HS-27A (cell line): ENCODE measurements at places on chromosomes 4 and X.
A peak's percentile ranks its signal among the peaks of the same experiment; 100 is the strongest.

GRCh38 chr4:102139932-102140331 lies 205.3 kb downstream of the SLC39A8 start:
- DNase-seq: no peak

GRCh38 chr4:52600275-52600674 lies 58.8 kb downstream of the USP46 start:
- DNase-seq: no peak

GRCh38 chr4:184961660-184962059 lies 56.6 kb upstream of the HELT start:
- no peak for DNase-seq

DNA sequence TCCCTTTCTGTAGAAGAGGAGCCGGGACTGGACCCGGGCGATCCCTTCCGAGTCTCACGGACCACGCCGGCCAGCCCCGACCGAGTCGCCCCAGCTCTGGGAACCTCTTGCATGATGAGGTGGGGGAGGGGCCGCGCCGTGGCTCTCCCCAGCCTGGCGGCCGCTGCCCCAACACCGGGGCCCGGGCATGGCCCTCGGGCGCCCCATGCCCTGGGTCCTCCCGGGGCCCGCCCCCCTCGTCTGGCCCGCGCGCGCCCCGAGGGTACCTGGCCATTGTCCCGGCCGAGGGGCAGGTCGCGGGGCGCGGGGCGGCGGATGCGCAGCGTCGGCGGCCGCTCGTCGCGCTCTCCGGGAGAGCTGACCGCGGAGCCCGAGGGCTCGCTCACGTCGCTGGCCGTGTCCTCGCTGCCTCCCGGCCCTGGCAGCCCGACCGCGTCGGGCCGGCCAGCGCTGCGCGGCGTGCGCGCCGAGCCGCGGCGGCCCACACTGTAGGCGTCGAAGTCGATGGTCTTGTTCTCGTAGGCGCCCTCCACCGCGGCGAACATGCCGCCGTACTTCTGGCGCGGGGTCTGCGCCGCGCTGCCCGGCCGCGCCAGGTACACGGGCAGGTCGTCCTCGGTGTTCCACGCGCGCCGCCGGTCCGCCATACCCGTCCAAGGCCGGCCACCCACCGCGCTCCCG lies 423 bp downstream of the CRMP1 start:
- no peak for DNase-seq

- DNase-seq: no peak
These were observed 86.5 kb upstream of the AMELX start for GRCh38 chrX:11206716-11207115.

GRCh38 chr4:168883513-168883912 lies 126.5 kb downstream of the CBR4 start:
- no peak for DNase-seq

- no peak for DNase-seq
These were observed 506.7 kb downstream of the PCDH18 start for GRCh38 chr4:137025484-137026059.

DNA sequence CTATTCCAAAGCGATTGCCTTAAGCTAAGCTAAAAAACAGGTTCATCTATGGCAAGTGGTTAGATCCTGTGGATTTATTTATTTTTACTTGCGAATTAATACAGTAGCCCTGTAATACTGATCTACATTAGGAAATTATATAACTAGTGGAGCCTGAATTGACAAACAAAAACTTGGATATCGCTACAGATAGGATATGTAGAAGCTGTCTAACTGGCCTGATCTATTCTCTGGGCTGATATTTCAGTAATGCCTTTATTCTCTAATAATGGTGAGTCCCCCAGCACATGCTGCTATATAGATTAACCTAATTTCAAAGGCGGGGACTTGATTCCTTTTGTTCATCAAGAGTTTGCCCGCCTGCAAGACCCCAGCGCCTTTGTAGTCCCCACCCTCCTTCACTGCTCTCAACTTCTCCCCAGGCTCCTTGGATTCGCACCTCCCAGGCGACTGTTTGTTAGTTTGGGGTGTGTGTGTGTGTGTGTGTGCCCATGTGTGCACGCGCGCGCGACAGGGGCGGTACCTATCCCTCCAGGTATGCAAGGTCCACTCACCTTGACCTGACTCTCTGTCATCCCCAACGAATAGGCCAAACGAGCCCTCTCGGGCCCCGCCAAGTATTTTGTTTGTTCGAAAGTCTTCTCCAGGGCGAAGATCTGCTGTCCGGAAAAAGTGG lies 3.8 kb downstream of the NKX6-1 start:
- no peak for DNase-seq

- DNase-seq: no peak
These were observed 4.9 kb upstream of the CXCL6 start for GRCh38 chr4:73831569-73831968.

- DNase-seq: no peak
These were observed 1.9 kb downstream of the TMEM164 start for GRCh38 chrX:110004731-110005369.

DNA sequence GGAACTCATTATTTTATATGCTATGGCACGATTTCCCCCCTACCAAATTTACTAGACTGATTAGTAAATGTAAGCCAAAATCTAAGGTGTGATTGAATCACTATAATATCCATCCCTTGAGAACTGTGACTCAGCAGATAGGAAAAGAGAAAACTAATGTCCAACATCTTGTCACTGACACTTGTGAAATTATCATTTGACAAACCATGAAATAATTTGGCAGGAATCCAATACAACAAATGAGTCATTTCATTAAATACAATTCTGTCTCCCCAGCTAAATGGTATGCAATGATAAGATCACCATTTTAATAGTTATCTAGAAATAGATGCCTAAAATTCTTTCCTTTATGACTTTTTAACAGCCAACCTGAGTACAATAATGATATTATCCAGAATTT lies 462.3 kb downstream of the DMD start:
- DNase-seq: no peak

- no peak for DNase-seq
These were observed 869 bp upstream of the ADD1 start for GRCh38 chr4:2842687-2843262.

DNA sequence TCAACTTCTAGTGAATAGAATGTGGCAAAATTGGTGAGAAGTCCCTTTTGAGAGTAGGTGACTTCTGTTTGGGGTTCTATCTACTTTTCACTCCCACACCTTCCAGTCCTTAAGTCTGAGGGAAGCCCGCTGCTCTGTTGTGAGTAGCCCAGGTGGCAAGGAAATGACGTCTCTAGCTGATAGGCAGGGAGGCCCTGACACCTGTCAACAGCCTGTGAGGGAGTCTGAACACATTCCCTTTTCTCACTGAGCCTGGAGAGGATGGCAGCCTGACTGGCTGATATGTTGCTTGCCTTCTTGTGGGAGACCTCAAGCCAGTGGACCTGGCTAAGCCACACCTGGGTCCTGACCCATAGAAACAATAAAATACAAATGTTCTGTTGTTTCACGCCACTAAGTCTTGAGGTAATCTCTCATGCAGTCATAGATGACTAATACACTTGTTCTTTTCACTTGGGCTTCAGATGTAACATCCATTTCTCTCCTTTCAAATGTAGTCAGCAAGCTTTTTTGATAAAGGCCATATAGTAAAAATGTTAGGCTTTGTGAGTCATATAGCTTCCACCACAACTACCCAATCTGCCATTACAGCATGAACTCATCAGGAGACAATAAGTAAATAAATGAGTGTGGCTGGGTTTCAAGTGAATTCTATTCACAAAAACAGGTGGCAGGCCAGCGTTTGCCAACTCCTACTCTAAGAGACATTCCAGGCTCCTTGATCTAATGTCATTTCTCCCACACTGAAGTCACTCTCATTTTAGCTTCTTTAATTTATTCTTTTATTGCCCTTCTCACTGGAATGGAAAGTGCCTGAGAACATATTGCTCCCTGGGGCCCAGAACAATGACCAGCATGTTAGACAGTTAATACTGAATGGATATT lies 265.1 kb upstream of the MAD2L1 start:
- no peak for DNase-seq

- no peak for DNase-seq
These were observed 584 bp upstream of the TMEM165 start for GRCh38 chr4:55395218-55395528.

DNA sequence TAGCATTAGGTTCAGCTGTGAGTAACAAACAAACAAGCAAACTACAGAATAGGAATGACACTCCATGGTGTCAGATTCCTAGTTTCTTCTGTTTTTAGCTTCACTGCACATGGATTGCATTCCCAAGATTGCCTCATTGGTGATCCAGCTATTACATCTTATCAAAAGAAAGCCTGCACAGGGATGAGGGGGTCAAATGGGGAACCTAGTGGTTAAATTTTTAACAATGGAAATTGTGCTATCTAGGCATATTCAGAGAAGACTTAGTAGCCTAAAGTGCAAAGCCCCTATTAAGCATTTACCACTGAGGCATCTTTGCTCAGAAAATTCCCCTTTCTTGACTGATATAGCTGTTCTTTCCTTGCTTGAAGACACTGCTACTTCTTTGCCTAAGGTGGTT lies 3.9 kb upstream of the TTC29 start:
- no peak for DNase-seq

GRCh38 chr4:61223385-61223784 lies 23.3 kb downstream of the ADGRL3 start:
- no peak for DNase-seq

GRCh38 chr4:140095694-140096482 lies 58.1 kb downstream of the MAML3 start:
- DNase-seq: no peak

- DNase-seq: peak; percentile 68
These were observed 811 bp downstream of the FLNA start for GRCh38 chrX:154373340-154374306.

GRCh38 chrX:135596495-135596894 lies 76.0 kb downstream of the INTS6L start:
- DNase-seq: no peak

DNA sequence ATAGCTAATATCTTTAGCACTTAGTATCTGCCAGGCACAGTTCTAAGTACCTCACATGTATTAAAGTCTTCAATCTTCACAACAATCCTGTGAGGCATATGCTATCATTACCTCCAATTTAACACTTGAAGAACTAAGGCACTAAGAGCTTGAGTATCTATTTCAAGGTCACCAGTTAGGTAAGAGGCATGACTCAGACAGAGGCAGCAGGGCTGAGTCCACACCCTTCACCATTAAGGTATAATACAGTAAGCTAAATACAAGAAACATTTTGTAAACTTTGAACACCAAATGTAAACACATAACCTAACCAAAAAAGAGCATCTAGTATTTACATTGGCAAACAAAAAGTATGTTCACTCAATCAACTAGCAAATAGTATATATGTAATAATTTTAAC lies 1410.9 kb downstream of the PCDH18 start:
- DNase-seq: no peak

- no peak for DNase-seq
These were observed 10.6 kb downstream of the ING2 start for GRCh38 chr4:183515411-183515810.

DNA sequence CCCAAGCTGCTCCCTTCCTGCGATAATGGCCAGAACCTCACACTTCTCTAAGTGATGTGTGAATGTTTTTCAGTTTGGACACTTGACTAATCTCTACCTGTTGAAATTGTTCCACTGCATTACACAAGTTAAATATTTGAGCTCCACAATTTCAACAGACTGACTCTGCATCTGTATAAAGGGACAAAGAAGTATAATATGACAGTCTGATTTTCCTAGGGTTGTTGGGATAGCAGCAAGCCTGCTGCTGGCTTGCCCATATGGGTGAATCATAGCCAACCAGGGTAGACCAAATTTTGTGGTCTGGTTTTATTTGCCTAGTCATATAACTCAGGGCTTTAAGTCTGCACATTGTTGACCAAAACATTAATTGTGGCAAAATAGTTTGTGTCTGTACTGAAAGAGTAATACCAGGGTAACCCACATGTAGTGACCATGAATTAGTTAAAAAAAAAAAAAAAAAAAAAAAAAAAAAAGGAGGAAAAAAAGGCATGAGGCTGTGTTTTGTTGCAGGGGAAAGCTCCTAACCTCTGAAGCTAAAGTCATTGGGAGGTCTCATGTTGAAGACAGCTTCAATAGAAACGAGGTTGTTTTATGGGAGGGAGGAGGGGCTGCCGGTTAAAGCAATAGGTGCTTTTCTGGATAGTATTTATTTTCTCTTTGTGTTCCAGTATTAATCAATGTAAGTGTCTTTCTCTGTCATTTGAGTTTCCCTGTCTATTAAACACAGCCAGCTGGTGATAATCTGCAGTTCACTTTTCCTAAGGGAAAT lies 534.2 kb downstream of the RAB28 start:
- no peak for DNase-seq

DNA sequence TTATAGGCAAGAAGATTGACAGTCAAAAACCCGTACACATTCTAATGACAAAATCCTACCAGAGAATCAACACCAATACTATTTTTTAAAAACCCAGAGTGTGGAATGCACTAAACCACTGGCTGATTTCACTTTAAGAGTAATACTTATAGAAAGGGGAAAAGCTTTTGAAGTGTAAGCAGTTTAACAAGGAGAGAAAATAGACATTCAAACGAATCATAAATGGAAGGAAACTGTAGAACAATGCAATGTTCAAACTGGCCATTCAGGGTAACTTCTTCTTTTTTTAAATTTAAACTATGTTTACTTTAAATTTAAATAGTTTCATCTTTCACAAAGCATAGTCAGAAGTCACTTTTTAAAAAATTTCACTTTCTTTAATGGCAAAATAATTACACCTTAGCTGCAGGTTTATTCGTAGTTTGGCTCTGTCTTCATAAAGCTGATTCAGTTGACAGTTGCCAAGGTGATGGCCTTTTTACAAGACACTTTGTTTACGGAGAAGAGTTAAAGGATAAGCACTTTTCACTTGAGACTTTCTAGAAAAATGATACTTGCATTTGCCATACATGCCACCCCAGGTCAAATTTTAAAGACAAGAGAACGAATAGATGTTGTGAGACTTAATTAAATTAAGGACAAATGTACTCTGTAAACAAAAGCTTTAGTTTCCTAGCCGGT lies 82.4 kb upstream of the KLF3 start:
- no peak for DNase-seq

- DNase-seq: no peak
These were observed 240.1 kb upstream of the NOCT start for GRCh38 chr4:138775489-138775888.

- DNase-seq: peak; percentile 11
These were observed 171.6 kb downstream of the PCDH10 start for GRCh38 chr4:133320576-133321170.

DNA sequence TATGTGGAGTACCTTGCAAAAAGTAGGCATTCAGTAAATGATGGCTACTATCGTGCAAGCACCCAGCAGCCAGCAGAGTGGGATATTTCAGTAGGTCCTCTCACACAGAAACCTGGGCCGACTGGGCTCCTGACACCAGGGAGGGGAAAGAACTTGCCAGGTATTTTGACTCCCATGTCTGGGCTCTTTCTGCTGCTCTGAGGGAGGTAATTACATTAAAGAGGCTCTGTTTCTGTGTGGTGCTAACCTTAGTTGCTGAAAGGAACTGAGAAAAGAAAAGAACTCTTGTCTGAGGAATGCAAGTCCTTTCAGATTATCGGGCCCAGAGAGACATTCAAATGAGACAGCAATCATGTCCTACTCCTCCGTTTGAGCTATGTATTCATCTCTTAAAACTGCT lies 175.8 kb upstream of the MTMR8 start:
- DNase-seq: no peak
